ENCODE measurements at places on chromosomes 13 and 19.

- DNase-seq: no peak
Measured at GRCh38 chr19:23905771-23906170, 8.9 kb upstream of the ZNF726 start.

- DNase-seq: no peak
Measured at GRCh38 chr13:102667911-102668310, 26.9 kb downstream of the METTL21C start.

DNA sequence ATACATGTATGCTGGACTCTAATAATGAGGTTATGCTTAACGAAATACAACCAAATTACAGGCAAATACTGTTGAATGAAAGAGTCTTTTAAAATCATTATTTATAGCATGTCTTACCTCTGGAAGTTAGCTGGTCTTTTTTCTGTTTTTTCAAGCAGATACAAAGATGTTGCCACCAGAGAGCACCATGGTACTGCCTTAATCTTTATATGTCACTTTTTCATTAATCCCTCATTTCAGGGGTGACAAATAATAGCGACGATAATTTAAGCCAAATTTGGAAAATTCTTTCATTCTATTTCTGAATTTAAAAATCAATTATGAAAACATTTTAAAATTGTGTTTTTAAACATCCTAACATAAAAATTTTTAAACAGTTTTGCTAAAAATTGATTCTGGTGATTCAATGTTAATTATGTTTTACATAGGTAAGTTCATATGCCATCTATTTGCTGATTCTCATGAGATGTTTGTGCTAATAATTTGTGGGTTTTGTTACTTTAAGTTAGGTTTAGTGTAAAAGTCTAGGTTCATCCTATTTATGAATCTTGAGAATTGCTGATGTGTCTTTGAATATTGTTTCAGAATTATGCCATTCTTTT, 379.3 kb upstream of the SGCG start:
- DNase-seq: no peak

DNA sequence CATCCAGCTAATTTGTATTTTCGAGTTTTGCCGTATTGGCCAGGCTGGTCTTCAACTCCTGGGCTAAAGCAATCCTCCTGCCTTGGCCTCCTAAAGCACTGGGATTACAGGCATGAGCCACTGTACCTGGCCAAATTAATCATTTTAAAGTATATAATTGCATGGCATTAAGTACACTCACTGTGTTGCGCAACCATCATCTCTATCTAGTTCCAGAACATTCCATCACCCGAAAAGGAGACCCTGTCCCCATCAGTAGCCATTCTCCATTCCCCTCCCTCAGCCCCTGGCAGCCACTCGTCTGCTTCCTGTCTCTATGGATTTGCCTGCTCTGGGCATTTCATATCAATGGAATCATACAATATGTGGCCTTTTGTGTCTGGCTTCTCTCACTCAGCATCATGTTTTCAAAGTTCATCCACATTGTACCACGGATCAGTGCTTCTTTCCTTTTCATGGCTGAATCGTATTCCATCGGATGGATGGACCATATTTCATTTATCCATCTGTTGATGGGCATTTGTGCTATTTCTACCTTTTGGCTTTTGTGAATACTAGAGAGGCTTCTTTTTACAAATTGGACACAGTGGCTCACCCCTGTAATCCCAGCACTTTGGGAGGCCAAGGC, 13.1 kb downstream of the PGPEP1 start:
- DNase-seq: no peak

DNA sequence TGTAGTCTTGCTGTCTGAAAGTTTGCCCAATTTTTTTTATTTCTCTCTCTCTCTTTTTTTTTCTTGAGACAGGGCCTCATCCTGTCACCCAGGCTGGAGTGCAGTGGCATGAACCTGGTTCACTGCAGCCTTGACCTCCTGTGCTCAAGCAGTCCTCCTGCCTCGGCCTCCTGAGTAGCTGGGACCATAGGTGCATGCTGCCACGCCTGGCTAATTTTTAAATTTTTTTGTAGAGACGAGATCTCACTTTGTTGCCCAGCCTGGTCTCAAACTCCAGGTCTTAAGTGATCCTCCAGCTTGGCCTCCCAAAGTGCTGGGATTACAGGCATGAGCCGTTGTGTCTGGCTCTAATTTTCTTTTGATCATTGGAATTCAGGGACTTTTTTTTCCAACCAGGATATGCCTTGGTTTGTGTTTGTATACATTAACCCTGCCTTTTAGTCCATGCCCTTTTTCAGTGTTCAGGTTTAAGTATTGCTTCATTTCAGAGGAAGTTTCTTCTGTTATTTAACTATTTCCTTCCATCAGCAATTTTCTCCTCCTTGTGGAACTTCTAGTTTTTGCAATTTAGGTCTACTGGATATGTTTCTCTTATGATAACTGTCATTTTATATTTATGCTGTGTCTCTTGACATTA, 201.4 kb downstream of the PCCA start:
- no peak for DNase-seq

DNA sequence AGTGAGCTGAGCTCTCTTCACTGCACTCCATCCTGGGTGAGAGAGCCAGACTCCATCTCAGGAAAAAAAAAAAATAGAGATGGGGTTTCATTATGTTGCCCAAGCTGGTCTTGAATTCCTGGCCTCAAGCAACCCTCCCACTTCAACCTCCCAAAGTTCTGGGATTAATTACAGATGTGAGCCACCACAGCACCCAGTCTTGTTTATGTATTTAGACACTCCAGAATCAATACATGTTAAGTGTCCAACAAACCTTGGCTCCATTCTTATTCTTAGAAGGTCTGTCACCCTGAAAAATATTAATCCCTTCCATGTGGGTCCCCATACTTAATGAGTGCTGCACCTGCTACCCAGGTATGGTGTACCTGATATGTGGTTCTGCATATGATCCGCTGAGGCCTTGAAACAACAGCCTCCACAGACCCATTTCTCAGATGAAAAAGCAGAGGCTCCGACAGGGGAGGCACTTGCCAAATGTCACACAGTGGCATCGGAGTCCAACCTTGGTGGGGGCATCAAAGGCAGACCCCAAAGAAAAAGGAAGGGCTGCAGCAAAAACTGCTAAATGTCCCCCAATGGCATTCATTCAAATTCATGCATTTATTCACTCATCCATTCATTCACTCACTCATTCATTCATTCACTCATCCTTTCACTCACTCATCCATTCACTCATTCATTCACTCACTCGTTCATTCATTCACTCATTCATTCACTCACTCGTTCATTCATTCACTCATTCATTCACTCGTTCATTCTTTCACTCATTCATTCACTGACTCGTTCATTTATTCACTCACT, 16.7 kb downstream of the TICAM1 start:
- DNase-seq: no peak

DNA sequence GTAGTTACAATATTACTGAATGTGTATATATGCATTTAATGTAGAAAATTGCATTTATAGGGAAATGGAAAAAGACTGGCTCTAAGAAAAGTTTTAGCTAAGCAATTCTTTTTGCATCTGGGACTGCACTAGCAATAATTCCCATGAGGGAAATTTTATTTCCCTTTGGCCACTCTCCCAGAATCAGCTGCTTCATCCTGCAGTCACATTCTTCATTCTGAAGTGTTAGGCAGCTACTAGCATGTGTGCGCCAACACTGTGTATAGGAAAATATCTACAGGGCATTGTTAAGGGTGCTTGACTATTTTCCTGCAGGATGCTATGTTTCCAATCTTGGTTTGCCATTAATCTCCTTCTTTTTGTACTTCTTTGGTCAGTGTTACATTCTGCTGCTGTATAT, 312.8 kb upstream of the PCDH20 start:
- DNase-seq: no peak

GRCh38 chr19:52170863-52171320, 529 bp downstream of the ZNF836 start:
- no peak for DNase-seq

GRCh38 chr19:677201-677600, 1.0 kb downstream of the FSTL3 start:
- DNase-seq: no peak

- DNase-seq: no peak
Measured at GRCh38 chr19:30563691-30564090, 191.5 kb downstream of the ZNF536 start.

GRCh38 chr13:20354722-20355121, 122.6 kb upstream of the GJB6 start:
- DNase-seq: no peak

DNA sequence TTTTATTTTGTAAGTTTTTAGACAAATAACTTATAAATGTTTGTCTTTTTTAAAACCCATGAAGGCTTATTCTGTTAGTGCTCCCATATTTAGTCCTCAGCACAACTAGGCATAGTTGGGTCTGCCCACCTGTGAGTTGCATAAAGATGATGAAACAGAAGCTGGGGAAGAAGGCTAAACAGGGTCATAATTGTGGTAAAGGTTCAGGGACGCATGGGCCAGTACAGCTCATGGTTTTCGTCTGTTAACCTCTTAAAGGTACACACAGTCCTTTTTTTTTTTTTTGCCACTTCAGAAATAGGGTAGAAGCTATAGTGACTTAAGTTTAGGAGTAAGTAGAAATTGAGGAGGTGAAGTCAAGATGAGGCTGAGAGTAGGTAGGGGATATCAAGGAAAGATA, 58.3 kb downstream of the TM9SF2 start:
- no peak for DNase-seq

DNA sequence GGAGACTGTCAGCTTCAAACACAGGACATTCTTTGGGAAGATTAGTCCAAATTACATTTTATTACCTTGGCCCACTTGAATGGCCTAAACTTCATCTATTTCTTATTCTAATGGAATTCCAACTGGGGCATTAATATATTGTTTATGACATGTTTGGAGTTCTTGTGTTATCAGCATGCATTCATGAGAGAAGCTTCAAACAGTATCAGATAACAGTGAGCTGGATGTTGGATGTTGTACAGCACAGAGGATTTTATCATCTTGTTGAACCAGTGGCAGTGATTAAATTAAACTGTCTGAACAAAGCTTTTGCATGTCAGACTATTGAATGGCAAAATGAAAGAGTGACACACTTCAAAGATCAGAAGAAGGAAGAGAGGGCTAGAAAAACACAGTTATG, 50.0 kb downstream of the MZT1 start:
- DNase-seq: no peak

DNA sequence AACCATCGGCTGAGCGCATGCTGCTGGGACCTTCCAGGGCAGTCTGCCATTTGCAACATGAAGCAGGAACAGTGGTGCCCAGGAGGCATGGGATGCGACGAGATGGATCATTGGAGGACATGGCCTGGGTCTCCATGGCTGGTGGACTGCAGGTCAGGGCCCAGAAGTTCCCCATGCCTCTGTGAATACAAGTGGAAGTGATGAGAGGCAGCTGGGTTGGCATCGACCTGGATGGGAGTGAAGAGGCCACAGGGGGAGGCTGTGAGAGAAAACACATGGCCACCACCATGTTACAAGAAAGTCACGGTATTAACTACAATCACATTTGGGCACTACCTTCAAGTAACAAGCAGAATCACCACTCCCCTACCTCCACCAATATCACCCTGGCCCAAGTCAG, 262.0 kb downstream of the FOXO1 start:
- no peak for DNase-seq

DNA sequence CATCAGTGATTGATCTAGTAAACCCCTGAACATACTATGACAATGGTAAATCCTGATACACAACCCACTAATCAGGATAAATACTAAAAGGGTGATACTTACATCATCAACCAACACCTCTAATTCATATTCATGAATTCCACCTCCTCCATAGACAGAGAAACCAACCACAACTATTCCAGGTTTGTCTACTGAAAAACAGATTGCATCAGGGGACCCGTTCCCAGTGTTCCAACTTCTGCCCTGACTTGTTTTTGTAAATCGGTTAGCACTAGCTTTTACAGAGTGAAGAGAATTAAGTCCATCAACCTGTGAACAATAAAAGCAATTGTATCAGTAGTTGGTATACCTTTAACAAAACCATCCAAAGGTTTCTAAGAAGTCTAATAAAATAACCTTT, 149.2 kb downstream of the MYCBP2 start:
- no peak for DNase-seq

DNA sequence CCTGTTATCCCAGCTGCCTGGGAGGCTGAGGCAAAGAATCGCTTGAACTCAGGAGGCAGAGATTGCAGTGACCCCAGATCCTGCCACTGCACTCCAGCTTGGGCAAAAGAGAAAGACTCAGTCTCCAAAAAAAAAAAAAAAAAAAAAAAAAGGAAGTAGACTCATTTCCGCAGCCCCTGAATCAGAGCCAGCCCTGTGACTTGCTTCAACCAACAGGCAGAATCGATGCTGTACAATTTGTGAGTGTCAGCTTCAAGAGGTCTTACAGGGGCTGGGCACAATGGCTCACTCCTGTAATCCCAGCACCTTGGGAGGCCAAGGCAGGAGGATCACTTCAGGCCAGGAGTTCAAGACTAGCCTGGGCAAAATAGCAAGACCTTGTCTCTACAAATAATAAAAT, 12.8 kb downstream of the ANKRD27 start:
- no peak for DNase-seq

DNA sequence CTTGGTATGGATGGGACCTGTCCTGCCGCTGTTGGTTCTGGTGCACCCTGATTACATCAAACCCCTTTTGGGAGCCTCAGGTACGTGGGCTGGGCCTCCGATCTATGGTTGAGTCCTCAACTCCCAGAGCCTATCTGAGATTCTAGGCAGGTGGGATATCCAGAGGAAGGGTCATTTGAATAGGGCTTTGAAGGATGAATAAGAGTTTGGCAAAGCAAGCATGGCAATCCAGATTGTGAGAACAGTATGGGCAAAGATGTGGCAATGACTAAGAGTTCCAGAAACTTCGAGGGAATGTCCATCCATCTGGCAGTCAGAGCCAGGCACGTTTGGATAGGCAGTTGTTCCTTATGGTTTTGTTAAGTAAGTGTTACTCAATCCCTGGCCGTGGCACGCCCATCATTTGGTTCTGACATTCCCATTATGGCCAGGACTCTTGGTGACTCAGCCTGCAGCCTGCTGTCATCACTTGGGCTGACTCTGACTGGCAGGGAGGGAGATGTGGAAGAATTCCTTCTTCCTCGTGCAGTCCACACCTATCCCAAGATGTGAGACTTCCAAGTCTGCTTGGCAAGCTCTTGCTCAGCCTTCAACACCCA, 21.5 kb downstream of the CYP4F22 start:
- DNase-seq: no peak

GRCh38 chr19:45160870-45161737, at the start of gene NKPD1:
Gene NKPD1, minus strand, starts transcription at chr19:45160982. Its CDS starts 832 bp downstream, at chr19:45160150.
- DNase-seq: no peak

DNA sequence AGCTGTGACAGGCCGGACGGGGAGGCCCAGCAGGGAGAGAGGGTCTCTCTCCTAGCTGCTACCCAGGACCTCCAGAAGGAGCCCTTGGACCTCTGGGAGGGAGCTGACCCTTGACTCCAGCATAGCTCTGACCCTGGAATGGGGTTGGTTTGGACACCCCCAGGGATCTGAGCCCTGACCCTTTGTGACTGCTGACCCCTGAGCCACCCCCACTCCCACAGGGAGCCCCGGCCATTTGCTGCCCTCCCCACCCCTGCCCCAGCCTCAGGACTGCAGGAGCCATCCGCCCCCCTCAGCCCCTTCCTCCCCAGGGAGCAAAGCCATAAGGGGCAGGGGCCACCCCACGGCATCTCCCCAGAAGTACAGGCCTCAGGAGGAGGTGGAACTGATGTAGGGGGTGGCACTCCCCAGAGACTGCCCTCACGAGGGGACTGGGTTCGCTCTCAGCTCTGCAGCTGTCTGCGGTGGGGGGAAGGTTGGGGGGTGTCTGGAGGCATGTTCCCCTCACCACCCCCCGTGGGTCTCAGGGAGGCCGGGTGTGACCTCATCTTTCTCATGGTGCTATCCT, 7.0 kb downstream of the COX6B2 start:
- DNase-seq: no peak

All from stimulated activated CD8-positive, alpha-beta memory T cell treated with anti-CD3 and anti-CD28 coated beads, Interleukin-15, amount 100 ng/mL, for 4 hours (primary cell).